ENCODE measurements at places on chromosomes 13 and 19. TPM values are rescaled to one million over a fixed set of nuclear protein-coding genes. Genes with fewer than 3 reads are reported as not detected.

SMIM44 gene
- 11.0 TPM for total RNA-seq

CRLF1 gene
- total RNA-seq: 28.9 TPM

LAIR2 gene
- total RNA-seq: not detected

DNA sequence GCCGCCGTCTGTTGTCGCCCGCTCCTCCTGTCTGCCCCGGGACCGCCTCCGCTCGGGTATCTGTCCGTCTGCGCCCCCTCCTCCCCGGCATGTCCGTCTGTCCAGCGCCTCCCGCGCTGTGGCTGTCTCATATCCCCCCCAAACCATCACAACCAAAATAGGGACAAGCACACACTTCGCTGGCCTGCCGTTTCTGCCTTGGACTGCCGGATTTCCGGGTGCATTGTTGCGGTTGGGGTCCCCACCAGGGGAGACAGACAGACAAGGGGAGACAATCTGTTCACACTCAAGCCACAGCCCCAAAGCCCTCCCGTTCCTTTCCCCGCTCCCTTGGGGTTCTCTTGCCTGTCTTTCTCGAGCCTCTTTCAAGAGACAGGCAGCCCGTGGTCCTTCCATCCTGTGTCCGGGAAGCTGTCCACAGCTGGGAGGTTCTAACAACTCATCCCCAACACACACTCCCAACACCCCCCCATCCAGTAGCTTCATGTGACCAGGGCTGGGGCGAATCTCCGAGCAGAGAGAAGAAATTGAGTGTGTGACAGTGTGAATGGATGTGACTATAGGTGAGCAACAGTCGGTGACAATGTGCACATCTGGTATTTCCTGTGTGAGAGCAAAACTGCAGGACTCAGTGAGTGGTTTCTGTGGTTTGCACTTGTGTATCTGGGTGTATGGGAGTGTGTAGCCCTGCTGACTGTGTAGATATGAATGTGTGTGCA, 16.5 kb upstream of the FOSB start:
- no peaks in the 10 kb centered on the region for H3K36me3 ChIP-seq
- peaks cover 14% of the 10 kb centered on the region for H3K4me1 ChIP-seq
- peak overlapping the region; percentile 91 for H3K27ac ChIP-seq
- H3K4me3 ChIP-seq: peak overlapping the region; percentile 71

DNA sequence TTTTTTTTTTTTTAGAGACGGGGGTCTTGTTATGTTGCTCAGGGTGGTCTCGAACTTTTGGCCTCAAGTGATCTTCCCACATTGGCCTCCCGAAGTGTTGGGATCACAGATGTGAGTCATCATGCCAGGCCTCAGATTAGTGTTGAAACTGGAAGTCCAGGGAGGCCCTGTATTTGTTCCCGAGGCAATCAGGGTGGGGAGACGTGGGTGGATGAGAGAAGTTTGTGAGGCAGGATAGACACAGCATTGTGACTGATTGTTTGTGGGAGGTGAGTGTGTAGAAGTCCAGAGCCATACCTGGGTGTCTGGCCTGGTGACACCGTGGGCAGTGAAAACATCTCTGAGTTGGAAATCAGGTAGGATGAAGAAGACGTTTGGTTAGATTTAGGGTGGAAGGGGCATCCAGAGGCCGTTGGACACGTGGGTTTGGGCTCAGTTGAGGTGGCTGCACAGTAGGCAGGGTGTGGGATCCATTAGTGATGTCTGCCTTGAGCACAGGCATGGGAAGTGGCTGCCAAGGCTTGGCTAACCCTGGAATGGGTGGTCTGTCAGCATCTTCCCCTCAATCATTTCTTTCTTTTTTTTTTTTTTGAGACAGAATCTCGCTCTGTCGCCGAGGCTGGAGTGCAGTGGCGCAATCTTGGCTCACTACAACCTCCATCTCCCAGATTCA, 12.4 kb downstream of the RTN2 start:
- no peaks in the 10 kb centered on the region for H3K27me3 ChIP-seq
- no peaks in the 10 kb centered on the region for H3K4me1 ChIP-seq
- H3K4me3 ChIP-seq: no peak overlapping the region
- no peak overlapping the region for H3K27ac ChIP-seq
- DNase-seq: no peak

- H3K27me3 ChIP-seq: no peaks in the 10 kb centered on the region
- DNase-seq: no peak
- H3K36me3 ChIP-seq: no peaks in the 10 kb centered on the region
- no peak overlapping the region for H3K4me3 ChIP-seq
Measured at GRCh38 chr13:36847606-36848005, 28.6 kb downstream of the RFXAP start.

GRCh38 chr13:97298816-97299215, 76.7 kb downstream of the MBNL2 start:
- H3K4me3 ChIP-seq: no peak overlapping the region
- H3K27me3 ChIP-seq: no peaks in the 10 kb centered on the region
- H3K36me3 ChIP-seq: no peaks in the 10 kb centered on the region
- peaks cover 13% of the 10 kb centered on the region for H3K4me1 ChIP-seq

DNA sequence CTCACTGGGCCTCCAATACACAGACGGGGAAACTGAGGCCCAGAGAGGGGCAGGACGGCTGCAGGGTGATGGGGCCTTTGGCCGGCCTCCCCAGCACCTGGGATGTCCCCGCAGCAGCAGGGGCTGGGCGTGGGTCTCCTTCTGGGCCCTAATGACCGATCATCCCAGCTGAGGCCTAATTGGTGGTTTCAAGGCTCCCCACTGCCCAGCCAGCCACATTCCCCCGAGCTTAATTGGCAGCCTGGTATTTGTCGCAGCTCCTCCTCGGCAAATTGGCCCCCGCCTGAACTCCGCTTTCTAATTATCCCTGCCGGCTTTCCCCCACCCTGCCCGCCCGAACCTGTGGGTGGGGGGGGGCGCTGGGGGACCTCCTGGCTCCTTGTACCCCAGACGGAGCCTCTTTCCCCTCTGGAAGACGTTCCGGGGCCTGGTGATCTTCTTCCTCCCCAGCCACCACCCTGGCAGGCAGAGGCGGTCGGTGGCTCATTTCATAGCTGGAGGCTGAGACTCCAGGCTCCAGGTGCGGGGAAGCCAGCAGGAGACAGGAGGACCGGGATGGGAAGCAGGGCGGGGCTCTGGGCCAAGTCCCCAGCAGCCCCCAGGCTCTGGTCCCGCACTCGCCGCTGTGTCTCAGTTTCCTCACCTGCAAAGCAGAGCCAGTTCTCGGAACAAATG, 27.2 kb upstream of the WDR18 start:
- H3K4me3 ChIP-seq: no peak overlapping the region
- H3K4me1 ChIP-seq: peaks cover 6% of the 10 kb centered on the region
- no peak overlapping the region for H3K27ac ChIP-seq
- no peaks in the 10 kb centered on the region for H3K36me3 ChIP-seq
- no peaks in the 10 kb centered on the region for H3K27me3 ChIP-seq

DNA sequence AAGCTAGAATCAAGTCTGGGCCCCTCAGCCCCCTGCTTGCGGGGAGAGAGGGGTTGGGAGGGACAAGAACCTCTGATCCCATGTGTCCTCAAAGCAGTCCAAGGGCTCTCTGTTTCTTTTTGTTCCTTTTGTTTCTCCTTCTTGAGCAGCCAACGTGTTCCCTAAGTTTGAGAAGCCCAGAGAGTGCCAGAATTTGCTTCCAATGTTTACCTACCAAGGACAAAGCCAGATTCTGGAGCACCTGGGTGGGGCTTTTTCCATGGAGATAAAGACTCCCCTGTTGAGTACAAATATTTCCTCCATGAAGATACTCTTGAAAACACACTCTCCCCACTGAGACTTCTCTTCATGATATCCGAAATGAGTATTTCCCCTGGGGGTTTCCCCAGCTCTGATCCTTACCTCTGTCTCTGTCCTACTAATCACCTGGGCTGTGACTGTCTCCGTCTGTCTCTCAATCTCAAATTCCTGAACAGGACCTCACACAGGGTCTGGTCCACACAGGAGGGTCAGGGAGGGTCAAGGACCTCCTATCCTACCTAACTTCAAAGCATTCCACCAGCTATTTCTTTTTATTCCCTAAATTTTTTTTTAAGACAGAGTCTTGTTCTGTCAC, 27.4 kb downstream of the CD177 start:
- DNase-seq: no peak
- H3K27ac ChIP-seq: no peak overlapping the region
- no peak overlapping the region for H3K4me3 ChIP-seq
- H3K36me3 ChIP-seq: no peaks in the 10 kb centered on the region
- no peaks in the 10 kb centered on the region for H3K4me1 ChIP-seq
- no peaks in the 10 kb centered on the region for H3K27me3 ChIP-seq

- no peaks in the 10 kb centered on the region for H3K27me3 ChIP-seq
- H3K4me1 ChIP-seq: no peaks in the 10 kb centered on the region
- no peak overlapping the region for H3K27ac ChIP-seq
- H3K4me3 ChIP-seq: no peak overlapping the region
Measured at GRCh38 chr13:43545317-43545874, 241.4 kb downstream of the ENOX1 start.

Measured in Peyer's patch (tissue), 4 donors.